ENCODE measurements at places on chromosomes 2 and 18. TPM values are rescaled to one million over a fixed set of nuclear protein-coding genes. Genes with fewer than 3 reads are reported as not detected.

GRCh38 chr2:30456106-30456505 lies 9.1 kb downstream of the LCLAT1 start:
- ATAC-seq: no peak

DNA sequence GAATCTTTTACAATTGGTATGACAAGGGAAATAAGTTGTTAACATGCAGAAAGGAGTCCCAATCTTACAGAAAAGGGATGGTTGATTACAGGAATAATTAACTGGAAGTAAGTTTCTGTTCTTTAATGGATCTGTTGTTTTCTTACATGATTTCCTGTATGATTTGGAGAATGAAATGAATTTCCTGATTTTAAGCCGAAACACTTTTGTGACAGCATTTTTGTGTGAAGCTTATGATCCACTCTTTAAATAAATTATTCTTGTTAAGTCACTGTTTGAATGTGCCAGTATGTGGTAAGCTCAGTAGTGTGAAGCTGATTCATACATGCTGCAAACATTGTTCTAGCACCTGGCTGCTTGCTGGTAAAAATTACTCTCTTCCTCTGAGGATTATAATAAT lies 516.2 kb downstream of the DCDC2C start:
- no peak for ATAC-seq

GRCh38 chr18:41604964-41605363 lies 350.1 kb upstream of the PIK3C3 start:
- no peak for ATAC-seq

DNA sequence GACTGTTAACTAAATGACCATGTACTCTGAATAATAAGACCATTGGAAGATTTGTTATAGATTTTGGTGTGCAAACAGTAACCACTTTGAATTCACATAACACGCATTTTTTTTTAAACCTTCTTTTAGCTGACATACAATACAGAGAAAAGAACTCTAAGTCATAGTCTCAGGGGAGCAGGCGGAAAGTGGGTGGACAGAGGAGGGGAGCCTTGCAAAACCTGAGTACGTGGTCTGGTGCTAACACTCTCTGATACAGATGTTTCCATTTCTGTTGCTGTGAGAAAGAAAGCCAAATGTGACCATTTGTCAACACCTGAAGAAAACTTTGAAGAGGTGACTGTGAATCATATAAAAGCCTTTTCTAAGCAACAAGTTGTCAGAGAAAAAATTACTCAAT lies 151.8 kb upstream of the GCFC2 start:
- no peak for ATAC-seq

DNA sequence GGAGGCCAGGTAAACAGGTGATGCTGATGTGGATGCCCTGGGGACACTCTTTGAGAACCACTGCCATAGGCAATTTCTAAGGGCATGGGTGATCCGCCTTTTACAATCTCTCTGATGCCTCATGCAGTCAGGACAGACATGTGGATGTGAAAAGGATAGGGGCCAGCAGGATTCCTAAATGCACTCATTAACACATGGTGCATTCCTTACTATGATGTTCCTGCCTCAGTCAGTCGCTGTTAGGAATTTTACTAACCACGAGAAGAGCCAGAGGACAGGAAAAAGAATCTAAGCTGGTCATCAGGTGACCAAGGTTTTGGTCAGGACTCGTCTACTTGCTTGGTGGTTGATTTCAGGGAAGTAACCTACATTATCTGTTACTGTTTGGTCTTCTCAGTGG lies 191.0 kb downstream of the ARL4C start:
- ATAC-seq: no peak

GALNT13 gene
- 0.04 TPM for total RNA-seq

MC4R gene
- not detected for total RNA-seq

GPR35 gene
- 0.24 TPM for total RNA-seq

KYNU gene
- total RNA-seq: 33.6 TPM
